Activated naive CD4-positive, alpha-beta T cell treated with anti-CD3 and anti-CD28 coated beads, Interleukin-2, amount 50 U/mL, for 72 hours (primary cell): ENCODE measurements at places on chromosomes 16 and 17.
A peak's percentile ranks its signal among the peaks of the same experiment; 100 is the strongest.

GRCh38 chr17:60846175-60846574, 168.5 kb downstream of the BCAS3 start:
- no peak for DNase-seq

DNA sequence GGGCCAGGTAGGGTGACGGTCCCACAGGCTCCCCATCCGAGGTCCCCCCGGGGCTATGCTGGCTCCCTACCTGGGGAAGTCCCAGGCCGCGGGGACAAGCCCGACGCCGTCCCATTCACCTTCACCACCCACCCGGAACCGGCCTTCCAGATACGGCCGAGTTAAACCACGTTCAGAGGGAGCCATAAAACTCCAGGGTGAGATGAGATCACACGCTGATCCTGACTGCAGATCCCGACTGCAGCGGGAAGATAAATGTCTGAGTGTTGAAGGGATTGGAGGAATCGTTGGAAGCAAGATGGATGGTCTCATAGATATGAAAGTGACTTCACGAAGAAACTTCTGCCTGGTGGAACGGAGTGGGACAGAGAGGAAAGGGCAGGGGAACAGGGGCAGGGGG, 13.6 kb upstream of the C1QTNF8 start:
- no peak for DNase-seq

GRCh38 chr17:63406689-63407330, 39.3 kb downstream of the CYB561 start:
- peak; percentile 65 for DNase-seq

GRCh38 chr17:67136191-67137025, 92.1 kb downstream of the CACNG1 start:
- no peak for DNase-seq

GRCh38 chr16:56776562-56776961, 46.6 kb downstream of the NUP93 start:
- DNase-seq, result no peak

DNA sequence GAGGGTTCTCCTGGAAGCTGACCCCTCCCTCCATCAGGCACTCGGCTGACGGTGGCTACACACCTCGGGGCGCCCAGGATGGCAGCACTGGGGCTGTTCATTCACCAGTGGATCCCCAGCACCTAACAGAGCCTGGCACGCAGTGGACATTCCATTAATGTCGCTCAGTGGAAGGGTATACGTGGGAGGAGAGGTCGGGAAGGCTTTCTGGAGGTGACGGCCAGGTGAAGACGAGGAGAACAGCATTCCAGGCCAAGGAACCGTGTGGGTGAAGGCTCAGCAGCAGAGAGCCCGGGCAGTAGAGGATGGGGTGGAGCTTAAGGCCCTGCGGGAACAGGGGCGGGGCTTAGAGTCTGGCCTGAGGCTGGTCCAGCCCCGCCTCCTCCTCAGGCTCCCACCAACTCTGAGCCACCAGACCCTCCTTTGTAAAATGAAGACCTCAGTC, 2.5 kb upstream of the HS3ST6 start:
- no peak for DNase-seq

DNA sequence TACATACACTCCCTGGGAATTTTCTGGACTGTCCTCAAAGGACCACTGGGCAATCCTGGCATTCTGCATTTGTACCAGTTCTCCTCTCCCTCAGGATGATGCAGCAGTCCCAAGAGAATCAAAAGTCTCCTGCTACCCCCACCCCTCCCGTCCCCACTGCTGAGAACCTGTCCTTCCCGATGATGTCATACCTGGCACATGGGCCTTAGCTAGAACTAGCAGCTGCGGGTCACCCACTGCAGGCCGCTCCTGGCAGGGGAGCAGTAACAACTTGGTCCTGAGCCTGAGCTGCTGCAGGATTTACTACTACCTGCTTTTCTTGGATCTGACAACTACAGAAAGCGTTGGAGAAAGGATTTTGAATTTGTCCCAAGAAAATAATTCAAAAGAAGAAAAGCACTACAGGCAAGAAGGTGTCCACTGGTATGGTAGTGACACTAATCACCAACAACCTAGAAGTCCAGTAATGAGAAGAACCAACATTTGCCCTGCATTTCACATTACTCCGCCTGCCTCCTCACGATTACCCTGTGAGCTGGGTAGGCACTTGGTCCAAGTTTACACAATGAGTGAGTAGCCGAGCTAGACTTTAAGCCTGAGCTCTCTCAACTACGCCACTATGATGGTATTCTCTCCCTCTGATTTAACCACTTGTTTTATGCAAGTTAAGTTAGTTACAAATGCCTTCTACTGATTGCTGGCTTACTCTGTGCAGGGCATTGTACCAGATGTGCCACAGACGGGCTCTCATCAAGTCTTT, 55.3 kb upstream of the ETV4 start:
- no peak for DNase-seq

DNA sequence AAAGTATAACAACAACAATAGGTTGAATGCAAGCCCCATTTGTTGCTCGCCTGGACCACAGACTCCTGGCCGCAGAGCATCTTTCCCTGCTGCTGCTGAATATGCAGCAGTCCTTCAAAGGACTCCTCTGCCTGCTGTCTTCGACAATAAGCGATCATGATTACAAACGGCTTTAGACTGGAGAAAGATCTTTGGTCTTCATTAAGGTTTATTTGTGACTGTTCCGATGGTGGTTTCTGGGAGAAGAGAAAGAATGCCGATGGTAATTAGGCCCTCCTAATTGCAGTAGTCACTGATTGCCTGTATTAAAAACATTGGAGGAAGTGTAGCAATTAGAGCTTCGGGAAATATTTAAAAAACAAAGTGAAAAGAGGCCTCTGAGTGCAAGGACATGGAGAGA, 138.2 kb downstream of the CACNG3 start:
- DNase-seq, result no peak

GRCh38 chr16:47056688-47057629, 83.5 kb upstream of the DNAJA2 start:
- no peak for DNase-seq

DNA sequence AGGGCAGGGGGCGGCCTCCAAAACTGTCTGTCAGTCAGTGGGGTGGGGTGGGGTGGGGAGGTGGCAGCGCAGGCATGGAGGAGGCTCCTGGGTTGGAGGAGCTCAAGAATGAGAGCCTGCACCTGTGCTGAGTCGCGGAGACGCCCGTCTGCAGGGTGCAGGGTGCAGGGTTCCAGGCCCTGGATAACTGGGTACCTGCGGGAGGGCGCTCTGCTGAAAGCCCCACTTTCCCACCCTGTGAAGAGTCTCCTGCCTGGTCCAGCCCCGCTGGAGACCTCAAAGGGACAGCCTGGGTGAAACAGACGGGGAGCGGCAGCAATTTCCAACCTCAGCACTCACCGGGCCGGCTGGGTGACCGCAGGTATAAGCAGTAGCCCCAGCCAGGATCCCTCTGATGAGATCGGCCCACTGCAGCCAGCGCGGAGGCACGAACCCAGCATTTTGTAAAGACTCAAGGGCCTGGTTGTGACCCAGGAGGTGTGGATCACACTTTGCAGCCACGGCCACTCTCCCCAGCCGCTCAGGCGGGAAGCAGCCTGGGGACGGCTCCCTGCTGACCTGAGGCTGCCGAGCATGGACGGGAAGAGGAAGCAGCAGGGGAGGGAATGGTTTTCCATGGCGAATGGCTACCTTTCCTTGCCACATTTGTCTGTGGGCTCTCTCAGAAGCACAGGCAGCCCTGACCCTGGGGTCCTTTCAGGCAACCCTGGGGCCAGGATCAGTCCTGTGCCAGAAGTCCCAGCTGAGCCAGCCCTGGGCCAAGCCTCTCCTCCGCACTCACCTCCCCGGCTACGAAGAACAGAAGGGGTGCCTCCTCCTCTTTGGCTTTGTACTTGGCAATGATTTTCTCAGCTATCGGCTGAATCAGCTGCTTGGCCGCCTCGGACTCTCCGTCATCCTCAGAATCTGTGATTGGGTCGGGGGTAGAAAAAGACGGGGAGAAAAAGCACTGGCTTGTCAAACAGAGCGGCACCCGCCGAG, 21.0 kb downstream of the MRM3 start:
- no peak for DNase-seq

GRCh38 chr17:79923974-79924638, 84.9 kb upstream of the CBX4 start:
- DNase-seq, result no peak

- DNase-seq, result no peak
These were observed 833.2 kb upstream of the RBFOX1 start for GRCh38 chr16:6499413-6499812.

- DNase-seq, result peak; percentile 19
These were observed at the start of gene FAM20A for GRCh38 chr17:68600931-68601564. FAM20A (minus strand) TSS chr17:68601367; CDS start chr17:68600666, 701 bp downstream.

- DNase-seq, result no peak
These were observed 19.1 kb downstream of the ZPBP2 start for GRCh38 chr17:39887078-39887477.

- DNase-seq, result no peak
These were observed 226.0 kb downstream of the SNX29 start for GRCh38 chr16:12202486-12202885.

GRCh38 chr17:77875881-77876509, 82.5 kb upstream of the TNRC6C start:
- DNase-seq, result no peak

DNA sequence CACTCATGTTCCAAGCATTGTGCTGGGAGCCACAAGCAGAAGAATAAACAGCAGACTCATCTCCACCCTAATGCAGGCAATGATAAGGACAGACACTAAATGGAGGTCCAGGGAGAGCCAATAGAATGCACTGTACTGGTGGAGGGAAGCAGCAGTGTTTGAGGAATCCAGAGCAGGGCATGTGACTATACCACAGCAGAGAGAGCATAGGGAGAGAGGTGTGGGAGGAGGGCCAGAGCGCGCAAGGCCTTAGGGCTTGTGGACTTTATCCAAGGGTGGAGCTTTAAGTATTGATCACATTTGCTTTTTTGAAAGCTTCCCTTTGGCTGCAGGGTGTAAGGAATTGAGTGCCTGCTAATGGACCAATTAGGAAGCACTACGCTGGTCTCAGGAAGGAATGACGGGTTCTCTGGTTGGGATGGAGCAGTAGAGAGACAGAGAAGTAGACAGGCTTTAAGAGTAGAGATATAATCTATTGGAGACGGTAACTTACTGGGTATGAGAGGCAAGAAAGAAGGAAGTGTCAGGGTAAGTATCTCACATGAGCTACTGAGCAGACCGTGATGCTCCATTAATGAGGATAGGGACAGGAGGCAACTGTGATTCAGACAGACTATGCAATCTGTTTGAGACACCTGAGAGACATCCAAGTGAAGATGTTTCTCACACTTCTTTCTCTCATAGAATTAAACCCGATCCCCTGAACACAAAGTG, 82.2 kb downstream of the MYO1D start:
- DNase-seq, result no peak

GRCh38 chr17:1490643-1491442, 1.6 kb downstream of the MYO1C start:
- DNase-seq, result no peak

DNA sequence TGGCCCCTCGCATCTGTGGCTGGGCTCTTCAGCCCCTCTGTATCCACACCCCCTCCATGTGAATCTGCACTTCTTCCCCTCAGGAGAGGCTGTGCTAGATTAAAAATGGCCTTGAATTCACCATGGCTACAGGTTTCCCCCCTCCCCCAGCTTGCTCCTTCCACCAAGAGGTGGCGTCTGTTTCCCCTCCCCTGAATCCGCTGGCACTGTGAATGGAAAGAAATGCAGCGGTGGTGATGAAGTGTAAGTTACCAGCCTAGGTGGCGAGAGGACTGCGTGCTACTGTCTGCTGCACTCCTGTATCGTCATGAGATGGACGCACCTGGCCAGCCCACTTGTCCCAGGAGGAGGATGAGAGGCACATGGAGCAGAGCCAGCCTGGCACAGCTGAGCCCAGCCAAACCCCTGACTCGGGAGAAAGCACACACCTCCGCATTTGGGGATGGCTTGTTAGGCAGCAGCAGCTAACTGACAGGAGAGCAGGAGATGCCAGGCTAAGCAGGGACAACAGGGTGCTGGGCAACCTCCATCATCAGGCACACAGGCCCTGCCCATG, 26.2 kb downstream of the TNFRSF13B start:
- no peak for DNase-seq

DNA sequence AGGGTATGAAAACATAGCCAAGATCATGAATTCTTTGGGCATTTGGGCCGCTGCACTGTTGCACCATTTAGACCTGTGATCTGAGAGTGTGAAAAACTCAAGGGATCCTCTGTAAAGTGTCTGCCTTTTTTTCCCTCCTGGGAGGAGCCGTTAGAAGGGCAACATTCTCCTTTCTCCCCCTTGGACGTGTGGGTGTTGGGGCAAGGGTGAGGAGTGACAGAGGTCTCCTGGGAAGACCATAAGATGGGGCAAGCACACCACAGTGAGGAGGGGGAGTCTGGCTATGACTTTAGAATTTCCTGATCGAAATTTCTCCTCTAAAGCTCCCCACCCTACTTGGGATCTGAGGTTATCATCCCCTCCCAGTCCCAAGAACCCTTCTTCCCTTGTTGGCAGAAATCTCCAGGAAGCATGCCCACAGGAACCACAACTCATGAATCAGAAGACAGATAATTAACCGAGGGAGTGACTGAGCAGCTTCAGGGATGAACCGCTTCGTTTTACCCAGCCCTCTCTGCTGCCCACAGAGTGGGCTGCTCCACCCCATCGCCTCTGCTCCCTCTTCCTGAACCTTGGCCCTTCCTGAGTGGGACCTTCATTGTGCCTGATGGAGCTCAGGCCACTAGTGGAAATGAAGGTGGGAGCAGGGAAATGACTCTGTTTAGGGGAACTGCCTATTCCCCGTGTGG, 4.2 kb downstream of the ITGB3 start:
- no peak for DNase-seq

- peak; percentile 7 for DNase-seq
These were observed 26.1 kb downstream of the OR1D5 start for GRCh38 chr17:3037259-3037658.

DNA sequence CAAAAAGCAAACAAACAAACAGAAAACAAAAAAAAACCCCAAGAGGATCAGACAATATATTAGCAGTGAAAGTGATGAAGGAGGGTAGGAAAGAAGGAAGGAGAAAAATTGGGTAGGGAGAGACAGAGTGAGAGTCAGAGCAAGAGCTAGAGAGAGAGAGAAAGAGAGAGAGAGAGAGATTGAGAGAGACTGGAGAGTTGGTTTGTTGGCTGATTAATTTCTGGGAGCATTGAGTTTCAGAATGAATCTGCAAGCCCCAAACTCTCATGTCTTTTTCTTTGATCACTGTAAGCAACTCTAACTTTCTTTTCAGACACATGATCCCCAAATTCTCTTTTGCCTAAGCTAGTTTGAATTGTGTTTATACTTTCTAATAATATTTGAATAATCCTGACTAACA, 388.1 kb downstream of the SHISA9 start:
- no peak for DNase-seq

DNA sequence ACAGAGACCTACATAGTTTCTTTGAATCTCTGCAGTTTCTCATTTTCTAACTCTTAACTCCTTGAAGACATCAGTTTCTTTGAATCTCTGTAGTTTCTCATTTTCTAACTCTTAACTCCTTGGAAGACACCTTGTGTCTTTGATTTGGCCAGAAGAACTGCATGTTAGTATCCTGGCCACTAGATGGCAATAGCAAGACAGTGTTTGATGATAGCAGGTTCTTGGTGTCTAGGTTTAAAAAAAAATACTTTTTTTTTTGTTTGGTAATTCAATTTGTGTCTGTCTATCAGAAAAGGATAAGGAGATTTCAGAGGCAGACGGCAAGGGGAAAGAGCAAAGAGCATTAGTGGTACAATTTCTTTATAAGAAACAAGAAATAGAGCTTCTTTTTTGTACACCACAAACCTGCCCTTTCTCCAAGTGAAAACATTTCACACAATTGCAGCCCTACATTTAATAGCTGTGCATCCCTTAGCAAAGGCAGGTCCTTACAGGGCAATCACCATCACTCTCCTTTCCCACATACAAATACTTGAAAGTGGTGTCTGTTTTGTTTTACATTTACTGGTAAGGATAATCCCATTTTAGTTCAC, 1324.9 kb upstream of the CDH8 start:
- DNase-seq, result no peak
